ENCODE measurements at places on chromosomes 5 and 9.

DNA sequence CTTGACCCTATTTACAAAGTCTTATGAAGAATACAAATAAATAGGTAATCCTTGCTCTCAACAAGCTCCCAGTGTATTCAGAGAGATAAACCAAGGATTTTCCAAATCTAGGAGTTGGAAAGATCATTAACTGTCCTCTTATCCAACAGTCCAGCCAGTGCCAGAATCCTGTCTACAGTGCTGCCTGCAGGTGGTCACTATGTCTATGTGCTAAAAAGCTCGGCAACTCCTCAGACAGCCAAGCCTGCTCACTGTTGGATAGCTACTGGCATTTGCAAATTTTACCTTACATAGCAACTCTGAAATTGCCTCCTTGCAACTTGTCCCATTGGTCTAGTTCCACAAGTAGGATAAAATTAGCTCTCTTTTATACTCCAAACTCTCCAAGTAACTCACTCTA is 187.4 kb downstream of the DCP2 start:
- no peak for DNase-seq

DNA sequence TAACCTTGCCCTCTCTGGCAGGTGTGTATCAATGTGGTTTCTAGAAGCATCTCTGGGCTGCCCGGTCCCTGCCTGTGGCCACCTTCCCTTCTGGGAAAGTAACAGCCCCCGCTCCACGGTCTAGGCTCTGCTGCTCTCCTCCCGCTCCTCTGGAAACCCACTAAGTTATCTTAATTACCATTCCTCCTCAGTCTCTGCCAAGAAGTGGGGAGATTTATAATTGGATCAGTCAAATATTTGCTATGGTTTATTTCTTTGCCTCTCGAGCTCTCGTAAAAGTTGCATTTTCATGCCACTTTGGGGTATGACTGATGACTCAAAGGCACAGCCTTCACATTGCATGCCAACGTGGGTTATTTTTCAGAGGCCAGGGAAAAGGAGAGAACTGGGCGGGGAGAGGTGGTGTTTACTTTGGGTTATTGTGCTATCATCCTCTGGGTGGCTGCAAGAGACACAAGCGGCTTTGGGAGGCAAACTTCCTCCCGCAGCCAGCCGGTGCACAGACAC is 205.3 kb upstream of the WWC1 start:
- no peak for DNase-seq

- no peak for DNase-seq
These were observed 4.0 kb downstream of the ETF1 start for GRCh38 chr5:138538943-138539627.

DNA sequence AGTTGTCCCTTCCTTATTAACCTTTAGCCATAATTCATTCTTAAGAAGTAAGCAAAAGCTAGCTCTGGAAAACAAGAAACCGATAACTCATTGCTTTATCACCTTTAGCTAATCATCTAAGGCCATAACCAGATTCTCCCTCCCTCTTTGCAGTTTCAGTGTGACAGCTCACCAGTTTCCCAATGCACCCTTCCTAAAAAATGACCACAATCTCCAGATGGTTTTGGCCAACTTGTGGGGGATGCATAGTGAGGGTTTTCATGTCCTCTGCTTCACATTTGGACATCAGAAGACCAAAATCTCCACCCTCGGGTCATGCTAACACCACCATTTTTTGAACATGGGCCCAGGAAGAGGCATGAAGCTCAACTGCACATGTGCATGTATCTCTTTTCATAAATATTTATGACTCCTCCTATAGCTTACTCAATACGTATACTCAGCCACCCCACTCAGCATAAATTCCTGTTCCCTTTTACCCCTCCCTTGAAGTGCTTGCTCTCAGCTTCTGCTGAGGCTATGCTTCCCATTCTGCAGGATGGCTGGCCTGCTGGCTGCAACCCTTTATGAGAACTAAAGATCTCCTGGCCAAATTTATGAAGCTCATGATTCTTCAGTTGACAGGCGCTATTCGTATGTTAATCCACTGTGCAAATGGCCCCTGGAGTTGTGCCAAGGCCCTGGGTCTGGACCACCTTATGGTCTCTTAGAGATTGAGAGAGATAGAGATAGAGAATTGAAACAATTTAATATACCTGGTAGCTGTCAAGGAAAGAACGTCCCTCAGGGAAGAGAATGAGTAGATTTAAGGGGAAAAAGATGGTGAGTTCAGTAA is 14.8 kb downstream of the PPP3R2 start:
- DNase-seq, result no peak

GRCh38 chr9:105968811-105969466 is 274.6 kb downstream of the TMEM38B start:
- no peak for DNase-seq

GRCh38 chr9:133258061-133259015 is 16.7 kb downstream of the ABO start:
- no peak for DNase-seq

DNA sequence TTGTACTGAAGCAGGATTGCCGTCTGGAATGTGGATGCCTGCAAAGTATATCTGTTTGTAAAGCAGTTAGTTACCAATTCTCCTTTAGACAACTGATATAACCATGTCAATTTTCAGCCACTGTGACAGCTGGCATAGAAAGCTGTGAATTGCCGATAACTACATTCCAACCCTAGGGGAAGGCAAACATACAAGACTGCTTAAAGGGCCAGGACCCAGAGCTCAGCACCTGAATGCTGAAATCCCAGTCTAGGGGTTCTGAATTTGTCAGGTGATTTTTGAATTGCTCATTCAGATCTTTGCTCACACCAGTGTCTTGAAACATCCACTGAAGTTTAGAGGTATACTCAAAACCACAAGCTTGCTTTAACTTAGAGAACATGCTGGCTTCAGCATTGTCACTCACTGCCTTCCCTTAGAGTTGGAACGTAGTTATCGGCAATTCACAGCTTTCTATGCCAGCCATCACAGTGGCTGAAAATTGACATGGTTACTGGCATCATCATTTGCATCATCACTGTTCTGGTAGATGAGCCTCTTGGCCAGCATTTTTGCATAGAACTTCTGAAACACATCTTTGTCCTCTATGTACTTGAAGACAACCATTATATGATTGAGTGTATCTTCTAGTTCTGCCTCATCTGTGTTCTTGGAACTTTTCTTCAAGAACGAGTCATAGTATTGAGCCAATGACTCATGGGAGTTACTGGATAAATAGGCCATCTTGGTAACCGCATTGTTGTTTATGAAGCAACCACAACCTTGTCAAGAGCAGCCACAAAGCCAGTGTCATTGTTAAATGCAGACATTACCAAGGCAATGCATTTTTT is 82.1 kb downstream of the CCDC192 start:
- DNase-seq, result no peak

- no peak for DNase-seq
These were observed 292.8 kb downstream of the ARL15 start for GRCh38 chr5:54017580-54017979.

DNA sequence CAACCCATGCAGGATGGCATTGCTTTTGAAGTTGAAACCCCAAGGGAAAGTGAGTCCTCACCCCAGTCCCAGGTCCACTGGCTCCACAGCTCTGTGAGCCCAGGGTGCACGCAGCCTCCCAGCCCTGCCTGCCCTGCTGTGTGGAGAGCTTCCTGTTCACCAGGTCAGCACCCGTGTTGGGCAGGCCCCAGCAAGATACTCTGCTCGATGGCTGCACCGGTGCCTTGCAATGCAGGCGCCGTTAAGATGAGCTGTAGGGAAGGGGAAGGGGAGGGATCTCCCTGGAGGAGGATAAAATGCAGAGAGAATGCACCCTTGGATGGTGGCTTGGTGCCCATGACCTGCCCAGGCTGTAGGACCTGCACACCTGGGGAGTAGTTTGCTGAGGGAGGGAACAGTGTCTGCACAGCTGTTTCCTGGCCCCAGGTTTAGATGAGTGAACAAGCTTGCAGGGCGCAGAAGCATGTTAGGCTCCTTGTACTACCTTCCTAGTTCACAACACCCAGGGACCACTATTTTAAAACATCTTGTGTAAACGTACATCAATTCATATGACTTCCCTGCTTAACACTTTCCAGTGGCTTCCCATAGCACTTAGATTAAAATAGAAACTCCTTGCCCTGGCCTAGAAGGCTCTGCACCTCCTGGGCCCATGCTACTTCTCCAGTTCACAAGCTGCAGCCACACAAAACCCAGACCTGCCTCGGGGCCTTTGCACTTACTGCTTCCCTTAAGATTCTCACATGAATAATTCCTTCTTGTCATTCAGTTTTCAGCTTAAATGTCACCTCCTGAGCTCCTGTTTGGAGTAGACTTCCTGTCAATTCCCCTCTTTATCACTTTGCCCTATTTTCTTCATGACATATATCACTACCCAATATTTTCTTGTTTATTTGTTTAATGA is 19.6 kb downstream of the FAT2 start:
- DNase-seq, result no peak

- no peak for DNase-seq
These were observed 133.6 kb downstream of the ADAMTS2 start for GRCh38 chr5:179211631-179212030.

DNA sequence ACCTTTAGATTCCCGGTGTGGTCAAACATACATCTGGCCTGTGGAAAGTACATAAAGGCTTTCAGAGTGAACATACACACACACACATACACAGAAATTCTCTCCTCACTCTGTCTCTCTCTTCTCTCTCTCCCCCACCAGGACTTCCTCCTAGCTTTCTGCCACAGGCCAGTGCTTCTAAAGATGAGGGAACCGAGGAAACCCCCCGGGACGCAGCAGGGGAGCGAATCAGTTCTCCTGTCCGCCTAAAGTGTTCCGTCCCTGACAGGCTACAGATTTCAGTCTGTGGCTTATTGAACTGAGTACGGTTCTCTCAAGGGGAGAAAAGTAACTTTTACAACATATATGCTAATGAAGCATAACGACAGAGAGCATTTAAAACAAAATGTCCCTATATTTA is 75.8 kb downstream of the MED27 start:
- no peak for DNase-seq

DNA sequence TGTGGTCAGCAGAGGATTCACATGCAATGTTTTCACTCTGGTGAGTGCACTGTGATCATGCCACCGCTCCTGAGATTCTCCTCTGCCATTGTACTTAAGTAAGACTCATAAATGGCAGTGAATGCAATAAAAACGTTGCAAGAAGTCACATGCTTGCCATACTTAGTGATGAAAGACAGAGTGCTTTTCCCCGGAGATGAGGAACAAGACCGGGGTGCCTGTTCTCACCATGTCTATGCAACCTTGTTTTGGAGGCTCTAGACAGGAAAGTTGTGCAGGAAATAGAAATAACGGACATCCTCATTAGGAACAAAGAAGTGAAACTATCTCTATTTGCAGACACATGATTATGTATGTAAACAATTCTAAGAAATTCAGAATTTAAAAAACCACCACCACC is 84.7 kb upstream of the IRX2 start:
- DNase-seq, result no peak

DNA sequence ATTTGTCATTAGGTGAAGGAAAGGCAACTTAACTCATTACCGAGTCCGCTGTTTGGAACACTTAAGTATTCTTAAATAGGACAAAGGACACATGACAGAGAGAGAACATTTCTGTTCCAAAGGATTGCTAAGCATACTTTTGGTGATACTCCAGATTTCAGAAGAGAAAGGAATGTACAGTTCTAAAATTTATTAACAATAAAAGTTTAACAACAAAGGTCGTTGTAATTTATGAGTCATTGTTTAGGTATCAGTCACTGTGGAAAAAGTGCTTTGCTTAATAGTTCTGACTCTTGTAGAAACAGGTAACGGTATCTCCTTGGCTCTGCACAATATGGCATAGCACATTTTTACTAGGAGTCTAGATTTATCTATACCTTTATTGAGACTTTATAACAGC is 36.3 kb upstream of the PAM start:
- no peak for DNase-seq

DNA sequence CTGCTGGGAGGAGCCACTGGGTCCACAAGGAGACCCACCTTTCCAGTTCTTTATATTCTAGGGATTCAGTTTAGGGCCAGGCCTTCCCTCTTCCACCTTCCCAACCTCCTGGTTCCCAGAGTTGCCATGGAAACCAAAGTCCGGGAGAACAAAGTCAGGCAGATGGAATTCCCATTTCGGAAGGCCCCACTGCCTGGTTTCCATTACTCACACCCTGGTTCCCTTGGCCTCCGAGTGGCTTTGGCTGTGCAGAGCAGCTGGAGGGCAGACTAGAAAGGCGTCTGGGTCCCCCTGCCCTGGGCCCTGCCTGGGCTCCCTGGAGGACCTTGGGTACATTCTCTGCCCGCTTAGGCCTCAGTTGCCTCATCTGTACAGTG is 136.1 kb downstream of the RGS3 start:
- DNase-seq, result no peak

DNA sequence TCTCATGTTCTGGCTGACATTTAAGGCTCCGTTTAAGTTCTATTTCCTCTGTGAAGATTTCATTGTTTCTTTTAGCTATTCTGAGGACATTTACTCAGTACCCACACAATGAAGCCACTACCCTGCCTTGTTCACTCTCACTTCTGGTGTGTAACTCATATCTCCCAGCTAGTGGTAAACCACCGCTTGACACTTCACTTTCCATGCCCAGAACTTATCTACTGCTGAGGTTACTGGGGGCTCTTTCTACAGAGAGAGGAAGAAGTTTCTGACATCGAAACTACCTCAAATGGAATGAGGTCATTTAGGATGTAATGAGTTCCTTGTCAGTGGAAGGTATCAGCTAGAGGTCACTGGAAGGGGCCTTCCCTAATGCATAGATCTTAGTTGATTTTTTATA is 501.5 kb downstream of the DMAC1 start:
- DNase-seq, result no peak

- DNase-seq, result no peak
These were observed 64.6 kb downstream of the ABLIM3 start for GRCh38 chr5:149205625-149206523.

DNA sequence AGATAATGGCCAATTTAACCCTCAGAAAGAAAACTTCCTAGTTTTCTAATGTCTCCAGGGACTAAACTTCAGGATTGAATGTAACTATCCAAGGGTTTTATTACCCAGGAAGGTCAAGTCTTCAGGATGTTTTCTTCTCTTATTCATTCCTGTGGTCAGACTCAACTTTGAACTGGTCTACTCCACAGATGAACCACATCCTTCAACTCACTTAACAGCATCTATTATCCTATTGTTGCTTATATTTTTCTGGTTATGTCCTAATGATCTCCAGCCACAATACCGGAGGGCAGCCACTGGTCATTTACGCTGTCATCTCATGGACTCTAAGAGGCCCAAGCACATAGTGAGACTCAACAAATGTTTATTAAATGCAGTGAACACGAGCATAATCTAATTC is 47.2 kb upstream of the LIFR start:
- DNase-seq, result no peak

DNA sequence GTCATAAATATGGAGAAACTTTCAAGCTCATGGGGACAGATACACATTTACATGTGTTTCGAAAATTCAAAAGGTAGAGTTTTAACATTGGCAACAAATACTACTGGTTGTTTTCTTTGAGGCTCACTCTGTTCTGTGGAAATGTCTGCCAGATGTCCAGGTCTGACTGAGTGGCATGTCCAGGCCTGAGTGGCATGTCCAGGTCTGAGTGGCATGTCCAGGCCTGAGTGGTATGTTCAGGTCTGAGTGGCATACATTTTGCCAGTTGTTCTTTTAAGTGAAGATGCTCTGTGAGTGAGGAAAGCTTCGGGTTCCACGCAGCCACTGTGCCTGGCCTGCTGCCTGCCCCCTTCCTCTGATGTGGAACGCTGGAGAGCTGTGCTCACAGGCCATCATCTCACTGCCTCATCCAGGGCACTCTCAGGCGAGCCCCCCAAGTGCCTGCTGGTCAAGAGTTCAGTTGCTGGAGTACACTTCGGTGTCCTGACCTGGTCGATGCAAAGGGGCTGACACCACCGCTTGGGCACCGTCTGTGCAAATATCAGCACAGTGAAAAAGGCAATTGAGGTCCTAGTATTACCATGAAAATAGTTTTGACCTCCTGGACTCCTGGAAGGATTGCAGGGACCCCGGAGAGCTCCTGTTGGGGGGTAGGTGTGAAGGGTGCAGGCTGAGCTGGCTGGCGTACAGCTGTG is 89.9 kb downstream of the EHMT1 start:
- no peak for DNase-seq

Measured in stimulated activated CD8-positive, alpha-beta memory T cell treated with anti-CD3 and anti-CD28 coated beads, Interleukin-7, amount 100 ng/mL, for 1 hour (primary cell).